ENCODE measurements at places on chromosomes 13 and 19. TPM values are rescaled to one million over a fixed set of nuclear protein-coding genes. Genes with fewer than 3 reads are reported as not detected.
A peak's percentile ranks its signal among the peaks of the same experiment; 100 is the strongest.

DNA sequence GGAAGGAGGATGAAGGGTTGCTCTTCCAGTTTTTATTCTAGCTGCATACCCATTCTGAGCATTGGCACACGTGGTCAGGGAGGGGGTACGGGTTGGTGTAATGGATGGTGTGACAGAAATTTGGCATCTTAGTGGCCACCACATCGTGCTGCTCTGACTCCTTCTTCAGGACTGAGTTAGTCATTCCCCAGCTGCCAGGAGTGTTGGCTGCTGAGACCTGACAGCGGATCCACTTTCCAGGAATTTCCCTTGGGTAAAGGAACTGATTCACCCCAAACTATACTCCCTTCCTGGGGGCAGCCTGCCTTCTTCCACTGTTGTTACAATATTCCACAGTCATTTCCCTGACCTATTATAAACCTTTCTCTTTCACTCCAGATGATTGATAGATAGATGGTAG, 595.5 kb upstream of the KLHL1 start:
- no peak for DNase-seq

DNA sequence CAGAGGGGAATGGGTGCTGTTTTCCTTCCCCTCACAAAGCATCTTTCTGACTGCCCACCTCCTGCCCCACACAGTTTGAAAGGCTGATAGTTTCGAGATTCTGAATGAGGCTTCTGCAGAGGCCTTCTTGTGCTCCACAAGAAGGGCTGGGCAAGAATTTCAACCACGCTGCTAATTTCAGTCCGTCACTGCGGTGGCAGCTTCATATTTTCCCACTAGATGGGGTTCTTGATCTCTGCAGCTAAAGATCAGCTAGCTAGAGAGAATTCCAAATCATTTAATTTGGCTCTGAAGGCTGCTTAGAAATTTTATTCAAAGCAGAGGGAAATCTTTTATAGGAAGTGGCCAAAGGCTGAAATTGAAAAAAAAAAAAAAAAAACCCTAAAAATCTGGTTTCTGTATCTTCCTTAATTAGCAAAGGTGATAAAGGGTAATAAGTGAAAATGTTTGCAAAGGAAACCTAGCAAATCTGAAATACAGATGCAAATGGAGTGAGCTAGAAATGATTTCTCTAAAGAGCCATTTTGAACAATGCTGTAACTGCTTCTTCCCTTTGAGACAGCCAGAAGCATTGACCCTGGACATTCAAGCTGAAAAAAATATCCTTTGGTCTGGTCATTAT, 38.0 kb upstream of the C13orf42 start:
- DNase-seq = peak; percentile 40

DNA sequence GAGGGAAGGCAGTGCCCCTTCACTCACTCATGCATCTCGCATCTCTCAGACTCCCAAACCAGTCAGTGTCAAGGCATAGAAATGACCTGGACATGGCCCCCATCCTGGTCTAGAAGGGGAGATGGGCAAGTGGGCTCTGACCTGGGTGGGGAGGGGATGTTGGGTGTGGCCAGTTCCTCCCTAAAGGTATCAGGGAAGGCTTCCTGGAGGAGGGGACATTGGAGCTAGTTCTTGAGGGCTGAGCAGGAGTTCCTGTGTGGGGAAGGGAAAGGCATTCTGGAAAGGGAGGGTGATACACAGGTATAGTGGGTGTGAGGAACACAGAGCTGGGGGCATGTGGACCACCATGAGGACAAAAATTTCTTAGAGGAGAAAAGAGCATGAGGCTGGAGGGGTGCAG, 4.0 kb downstream of the IL4I1 start:
- no peak for DNase-seq

DNA sequence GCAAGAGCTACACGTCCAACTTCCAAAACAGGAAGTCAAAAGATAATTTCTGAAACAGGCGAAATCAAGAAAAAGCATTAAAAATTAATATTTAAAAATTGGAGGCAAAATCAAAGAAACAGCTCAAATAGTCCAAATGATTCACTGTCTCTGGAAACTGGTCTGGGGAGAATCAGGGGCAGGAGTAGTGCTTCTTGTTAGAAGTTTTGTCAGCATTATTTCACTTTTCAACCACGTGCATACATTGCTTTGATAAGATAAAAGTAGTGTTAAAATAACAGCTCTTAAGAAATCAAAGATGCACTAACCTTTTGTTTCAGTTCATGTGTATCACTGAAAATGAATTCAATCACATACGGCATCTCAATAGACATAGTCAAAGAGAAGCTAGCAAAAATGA, 53.8 kb downstream of the PARP4 start:
- DNase-seq = no peak

The RFPL4A gene
- not detected for polyA plus RNA-seq

GRCh38 chr13:51246025-51246417, 23.8 kb downstream of the FAM124A start:
- DNase-seq = no peak

- no peak for DNase-seq
Measured at GRCh38 chr19:39814595-39814994, 19.4 kb downstream of the DYRK1B start.

The SLC25A41 gene
- polyA plus RNA-seq = 0.22 TPM
